ENCODE measurements at places on chromosomes 12 and 14.
A peak's percentile ranks its signal among the peaks of the same experiment; 100 is the strongest.

DNA sequence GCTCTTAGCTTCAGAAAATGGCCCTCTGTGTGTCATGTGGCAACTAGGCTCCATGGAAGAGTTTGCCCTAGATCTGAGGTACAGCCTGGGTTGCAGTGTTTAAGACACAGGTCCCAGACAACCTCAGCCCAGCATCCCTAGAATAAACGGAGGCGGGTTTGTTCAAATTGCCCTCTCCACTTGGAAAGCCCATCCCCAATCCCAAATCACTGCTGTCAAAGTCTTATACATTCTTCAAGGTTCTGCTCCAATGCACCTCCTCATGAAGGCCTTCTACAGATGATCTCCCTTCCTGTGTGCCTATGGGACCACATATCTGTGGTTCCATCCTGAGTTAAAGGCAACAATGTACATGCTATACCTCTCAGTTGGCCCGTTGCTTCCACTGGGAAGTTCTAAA, 289.8 kb downstream of the DPF3 start:
- DNase-seq = no peak

GRCh38 chr12:124746649-124747425, 116.8 kb downstream of the SCARB1 start:
- no peak for DNase-seq

- DNase-seq = peak; percentile 55
These were observed 61.4 kb downstream of the VWF start for GRCh38 chr12:6062757-6063735.

DNA sequence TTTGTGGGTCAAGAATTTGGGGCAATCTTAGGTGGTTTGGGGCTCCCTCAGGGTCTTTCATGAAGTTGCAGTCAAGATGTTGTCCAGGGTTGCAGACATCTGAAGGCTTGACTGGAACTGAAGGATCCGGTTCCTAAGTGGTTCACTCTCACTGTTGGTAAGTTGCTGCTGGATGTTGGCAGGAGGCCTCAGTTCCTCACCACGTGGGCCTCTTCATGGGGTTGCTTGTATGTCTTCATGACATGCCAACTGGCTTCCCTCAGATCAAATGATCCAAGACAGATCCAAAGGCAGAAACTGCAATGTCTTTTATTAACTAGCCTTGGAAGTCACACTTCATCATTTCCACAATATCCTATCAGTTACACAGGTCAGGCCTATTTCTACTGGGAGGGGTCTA, 49.2 kb downstream of the ARF6 start:
- DNase-seq = no peak

DNA sequence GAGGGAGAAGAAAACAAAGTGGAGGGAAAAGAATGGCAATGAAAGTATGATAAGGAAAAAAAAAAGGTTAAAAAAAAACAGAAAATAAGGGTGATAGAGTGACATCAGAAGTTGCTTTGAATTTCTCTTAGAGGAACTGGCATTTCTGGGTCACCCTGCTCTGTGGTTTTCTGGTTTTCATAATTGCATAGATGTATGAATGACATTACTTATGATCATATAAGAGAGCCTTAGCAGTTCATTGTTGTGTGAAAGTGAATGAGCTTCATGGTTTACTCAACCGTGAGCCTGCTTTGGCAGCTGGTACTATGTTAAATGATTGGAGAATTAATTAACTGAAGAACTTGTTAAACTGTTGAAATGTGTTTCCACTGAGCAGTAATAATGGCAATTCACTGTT, 336.4 kb upstream of the FBXO33 start:
- DNase-seq = no peak

DNA sequence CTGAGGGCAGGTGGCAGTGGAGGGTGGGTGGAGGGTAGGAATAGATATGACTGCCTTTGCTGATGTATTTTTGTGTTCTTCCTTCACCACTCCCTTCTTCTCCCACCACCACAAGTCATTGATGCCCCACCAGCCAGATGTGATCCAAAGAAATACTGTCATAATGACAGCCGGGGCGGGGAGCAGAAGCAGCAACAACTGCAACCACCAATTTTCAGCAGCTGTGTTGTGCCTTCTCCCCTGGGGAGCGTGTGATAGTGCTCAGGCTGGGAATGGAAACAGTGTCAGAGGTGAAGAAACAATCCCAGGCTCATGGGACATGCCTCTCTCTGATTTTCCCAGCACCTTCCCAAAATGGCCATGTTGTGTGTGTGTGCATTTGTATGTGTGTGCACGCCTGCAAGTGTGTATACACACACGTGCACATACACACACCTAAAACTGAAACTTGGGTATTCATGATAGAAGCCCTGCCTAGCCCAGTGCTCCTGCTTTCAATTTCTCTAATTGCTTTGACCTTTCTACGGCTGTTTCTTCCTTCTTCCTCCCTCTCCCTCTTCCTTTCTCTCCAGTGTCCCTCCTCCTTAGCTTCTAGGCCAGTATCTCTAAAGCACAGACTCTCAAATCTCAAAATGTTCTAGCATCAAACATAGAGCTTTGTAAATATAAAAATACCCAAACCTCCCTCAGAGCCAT, 299.2 kb upstream of the FKBP4 start:
- no peak for DNase-seq

GRCh38 chr12:132719141-132719953, 8.7 kb downstream of the PGAM5 start:
- DNase-seq = no peak

DNA sequence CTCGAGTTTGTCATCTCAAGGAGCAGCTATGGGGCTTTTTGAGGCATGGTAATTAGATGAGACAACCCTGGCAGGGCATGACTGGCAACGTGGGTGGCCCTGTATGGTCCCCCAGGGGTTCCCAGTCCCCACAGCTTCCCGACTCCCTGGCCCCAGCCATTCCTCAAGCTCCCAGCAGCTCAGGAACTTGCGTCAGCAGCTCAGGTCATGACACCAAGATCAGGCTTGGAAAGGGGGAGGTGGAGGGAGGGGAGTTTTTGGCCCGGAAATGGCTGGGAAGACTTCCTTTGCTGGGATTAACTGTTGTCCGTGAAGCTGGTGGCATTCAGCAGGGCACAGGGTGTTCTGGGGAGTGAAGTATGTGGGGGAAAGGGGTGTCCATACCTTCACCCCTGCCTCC, 10.4 kb upstream of the NRIP2 start:
- DNase-seq = no peak
